NCI-H69 (cell line): ENCODE measurements at places on chromosomes 7 and 10.

- DNase-seq = peak; percentile 59
These were observed 161.0 kb downstream of the RNF216 start for GRCh38 chr7:5620459-5620881.

DNA sequence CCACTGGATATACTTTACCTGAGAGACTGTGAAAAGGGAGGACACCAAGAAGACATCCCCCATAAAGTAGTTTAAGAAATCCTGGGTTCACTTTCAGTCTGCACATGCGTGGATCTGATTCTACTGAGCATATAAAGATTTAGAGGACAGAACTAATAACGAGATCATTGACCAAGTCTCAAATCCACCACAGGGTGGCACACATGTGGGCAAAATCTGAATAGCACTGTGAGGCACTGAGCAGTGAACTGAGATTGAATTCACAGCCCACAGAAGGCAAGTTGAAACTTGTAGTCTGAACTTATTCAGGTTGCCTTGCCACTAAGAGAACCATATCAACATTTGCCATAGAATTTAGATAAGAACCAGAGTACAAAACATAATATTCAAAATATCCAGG, 818.6 kb downstream of the GRID1 start:
- DNase-seq = peak; percentile 82

DNA sequence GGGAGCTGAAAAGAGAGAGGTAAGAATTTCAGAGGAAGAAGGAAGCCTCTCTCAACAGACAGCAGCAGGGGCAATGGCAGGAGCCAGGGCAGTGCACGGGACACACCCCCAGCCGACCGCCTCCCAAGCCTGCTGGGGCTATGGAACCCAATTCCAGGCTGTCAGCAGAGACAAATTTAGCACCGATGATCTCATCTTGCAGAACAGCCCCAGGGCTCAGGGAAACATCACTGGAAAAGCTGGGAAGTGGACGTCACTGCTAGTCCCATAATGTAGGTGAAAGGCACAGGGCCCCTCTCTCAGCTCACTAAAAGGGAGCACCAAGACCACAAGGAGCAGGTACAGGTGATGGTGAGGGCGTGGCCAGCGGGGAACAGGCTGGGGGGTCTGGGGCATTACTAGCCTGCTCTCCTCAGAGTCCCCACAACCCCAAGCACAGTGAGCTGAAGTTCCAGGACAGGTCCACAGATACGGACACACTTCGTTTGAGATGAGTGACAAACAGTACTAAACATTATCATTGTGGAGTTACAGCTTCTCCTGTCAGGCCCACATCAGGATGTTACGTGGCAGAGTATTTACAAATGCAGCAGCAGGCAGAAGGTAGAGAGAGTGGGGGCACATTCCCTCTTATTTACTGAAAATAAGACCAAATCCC, 103.7 kb downstream of the PLXNA4 start:
- DNase-seq = peak; percentile 18

GRCh38 chr7:152974577-152974976, 215.0 kb downstream of the ACTR3B start:
- no peak for DNase-seq

GRCh38 chr7:31023877-31024276, 28.2 kb upstream of the ADCYAP1R1 start:
- no peak for DNase-seq

- DNase-seq = peak; percentile 1
These were observed 96.8 kb upstream of the POM121L12 start for GRCh38 chr7:52938455-52939133.

GRCh38 chr7:39540320-39540719, 25.9 kb upstream of the YAE1 start:
- DNase-seq = peak; percentile 99

DNA sequence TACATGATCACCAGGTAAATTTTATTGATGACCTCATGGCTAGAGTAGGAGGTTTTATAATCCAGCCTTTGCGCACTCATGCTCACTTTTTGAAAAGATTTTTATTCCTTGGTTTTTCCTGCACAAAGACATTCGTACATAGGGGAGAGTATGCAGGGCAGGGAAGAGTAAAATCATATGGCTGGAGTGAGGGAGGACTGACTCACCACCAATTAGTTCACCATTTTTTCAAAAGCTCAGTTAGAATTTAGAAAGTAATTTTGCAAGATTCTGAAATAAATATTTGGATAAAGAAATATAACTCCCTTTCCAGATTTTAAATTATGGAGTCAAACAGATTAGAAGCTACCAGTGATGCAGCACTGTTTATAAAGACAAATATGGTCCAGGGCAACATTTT, 111.9 kb downstream of the SEMA3D start:
- DNase-seq = no peak

GRCh38 chr10:44933451-44934321, 22.5 kb downstream of the TMEM72 start:
- no peak for DNase-seq

GRCh38 chr10:119359025-119359424, 151.7 kb downstream of the GRK5 start:
- DNase-seq = no peak

DNA sequence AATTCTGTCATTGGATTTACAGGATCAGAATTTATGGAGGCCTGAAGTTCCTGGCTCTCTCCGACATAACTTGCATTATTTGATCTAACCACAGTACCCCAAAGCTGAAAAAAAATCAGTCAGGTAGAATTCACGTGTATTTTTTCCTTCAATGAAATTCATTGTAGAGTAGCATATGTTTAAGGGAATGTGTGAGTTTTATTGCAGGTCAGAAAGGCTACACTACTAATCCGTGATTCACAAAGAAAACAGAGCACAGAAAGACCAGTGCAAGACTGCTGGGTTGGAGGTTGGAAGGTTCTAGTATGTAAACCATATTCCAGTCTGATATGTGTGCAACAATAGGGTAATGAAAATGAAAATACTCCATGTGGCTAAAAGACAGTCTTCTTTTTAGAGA, 247.0 kb upstream of the FERD3L start:
- DNase-seq = no peak

DNA sequence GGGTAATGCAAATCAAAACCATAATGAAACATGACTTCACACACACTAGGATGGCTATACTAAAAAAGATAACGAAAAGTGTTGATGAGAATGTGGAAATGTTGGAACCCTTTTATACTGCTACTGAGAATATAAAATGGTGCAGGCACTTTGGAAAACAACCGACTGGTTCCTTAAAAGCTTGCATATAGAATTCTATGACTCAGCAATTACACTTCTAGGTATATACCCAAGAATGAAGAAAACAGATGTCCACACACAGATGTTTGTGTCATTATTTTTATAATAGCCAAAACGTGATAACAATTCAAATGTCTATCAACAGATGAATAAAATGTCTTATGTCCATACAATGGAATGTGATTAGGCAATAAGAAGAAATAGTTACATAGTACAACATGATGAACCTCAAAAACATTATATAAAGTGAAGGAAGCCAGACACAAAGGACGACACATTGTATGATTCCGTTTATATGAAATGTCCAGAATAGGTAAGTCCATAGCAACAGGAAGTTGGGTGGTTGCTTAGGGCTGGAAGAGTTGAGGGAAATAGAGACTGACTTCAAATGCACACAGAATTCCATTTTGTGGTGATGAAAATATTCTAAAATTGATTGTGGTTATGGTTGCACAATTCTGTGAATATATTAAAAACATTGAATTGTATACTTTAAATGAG, 148.3 kb upstream of the PHYHIPL start:
- DNase-seq = no peak

DNA sequence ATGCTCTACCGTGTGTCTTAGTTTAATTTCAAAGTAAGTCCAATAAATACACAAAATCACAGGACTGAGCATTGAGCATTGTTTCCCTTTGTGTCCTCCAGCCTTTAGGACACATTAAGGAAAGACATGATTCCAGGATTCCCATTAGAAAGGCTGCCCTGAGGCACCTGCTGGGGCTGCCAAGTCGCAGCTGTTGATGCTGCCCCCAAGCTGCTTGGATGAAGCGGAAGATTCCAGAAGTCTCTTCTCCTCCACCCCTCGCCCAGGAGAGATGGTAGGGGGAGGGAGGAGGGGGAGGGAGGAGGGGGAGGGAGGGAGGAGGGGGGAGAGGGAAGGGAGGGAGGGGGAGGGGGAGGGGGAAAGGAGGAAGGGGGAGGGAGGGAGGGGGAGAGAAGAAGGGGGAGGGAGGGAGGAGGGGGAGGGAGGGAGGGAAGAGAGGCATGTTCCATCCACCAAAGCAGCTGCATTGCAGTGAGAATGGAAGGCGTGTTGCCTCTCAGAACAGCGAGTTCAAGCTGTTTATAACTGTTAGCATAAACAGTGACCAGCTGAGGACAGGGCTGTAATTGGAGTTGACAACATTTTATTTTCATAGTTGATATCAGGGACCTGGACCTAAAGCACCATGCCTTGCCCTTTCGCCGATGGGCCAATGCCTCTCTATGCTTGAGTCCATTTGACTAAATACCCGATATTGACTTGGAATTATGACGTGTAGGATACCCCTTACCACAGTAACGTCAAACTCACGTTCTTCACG, 67.3 kb downstream of the DIP2C start:
- peak; percentile 46 for DNase-seq

DNA sequence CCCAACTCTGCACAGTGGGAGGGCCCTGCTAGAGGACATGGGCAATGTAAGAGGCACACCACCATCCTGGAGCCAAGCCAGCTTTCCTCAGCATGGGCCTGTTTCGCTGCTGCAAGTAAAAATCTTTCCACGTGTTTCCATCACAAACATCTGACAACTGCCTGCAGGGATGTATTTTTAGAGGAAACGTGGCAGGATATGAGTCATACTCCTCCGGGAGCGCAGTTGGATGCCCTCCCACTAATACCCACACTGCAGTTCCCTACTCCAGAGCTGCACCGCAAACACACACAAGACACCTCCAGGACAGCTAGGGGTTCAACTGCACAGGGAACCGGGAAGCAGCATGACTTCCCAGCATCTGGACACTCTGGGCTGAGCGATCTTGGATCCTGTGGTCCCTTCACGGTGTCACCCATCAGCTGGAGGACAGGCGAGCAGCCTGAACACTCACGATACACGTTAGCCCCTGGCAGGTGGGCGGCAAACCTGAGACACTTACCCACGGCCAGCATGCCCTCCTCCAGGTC, 26.1 kb downstream of the PLAC9 start:
- DNase-seq = peak; percentile 89

GRCh38 chr7:41695661-41696322, 7.1 kb downstream of the INHBA start:
- DNase-seq = no peak

DNA sequence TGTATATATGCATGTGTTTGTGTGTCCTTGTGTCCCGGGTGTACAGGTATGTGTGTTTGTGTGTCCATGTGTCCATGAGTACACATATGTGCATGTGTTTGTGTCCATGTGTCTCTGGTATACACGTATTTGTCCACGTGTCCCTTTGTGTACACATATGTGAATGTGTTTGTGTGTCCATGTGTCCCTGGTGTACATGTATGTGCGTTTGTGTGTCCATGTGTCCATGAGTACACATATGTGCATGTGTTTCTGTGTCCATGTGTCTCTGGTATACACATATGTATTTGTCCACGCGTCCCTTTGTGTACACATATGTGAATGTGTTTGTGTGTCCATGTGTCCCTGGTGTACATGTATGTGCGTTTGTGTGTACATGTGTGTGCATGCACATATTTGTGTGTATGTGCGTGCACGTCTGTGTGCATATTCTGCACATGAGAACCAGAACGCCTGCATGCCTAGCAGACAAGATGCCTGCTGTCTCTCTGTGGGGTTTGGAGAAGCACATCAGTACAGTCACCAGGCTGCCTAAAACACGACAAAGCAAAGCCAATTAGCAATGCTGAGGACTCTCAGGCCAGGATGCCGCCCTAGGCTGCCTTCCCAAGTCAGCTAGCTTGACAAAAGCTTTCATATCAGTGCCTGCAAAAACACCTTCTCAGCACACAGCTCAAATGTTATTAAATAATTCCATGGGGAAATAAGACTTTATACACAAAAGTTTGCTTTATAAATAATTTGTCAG, 327.8 kb downstream of the PTPRN2 start:
- no peak for DNase-seq

- no peak for DNase-seq
These were observed 383.0 kb downstream of the HPSE2 start for GRCh38 chr10:98852686-98853085.

GRCh38 chr10:99760321-99760720, 22.1 kb upstream of the ABCC2 start:
- DNase-seq = no peak

DNA sequence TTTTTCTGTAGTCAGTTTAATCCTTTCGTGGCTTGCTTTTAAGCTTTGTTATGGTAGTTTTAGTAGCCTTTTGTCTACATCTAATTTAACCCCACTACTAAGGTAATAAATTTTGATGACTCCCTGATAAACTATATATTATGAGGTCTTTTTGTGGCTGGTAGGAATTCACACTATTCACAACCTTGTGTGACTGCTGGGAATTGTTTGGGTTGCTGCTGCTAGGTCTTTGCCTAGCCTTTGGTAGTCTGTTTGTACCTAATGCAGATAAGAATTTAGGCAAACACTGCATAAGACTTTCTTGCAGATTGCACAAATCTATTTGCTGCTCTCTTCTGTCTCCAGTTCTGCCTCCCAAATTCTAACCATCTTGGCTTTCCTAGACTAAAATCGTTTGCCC, 58.3 kb downstream of the SHOC2 start:
- no peak for DNase-seq

GRCh38 chr7:50605059-50605458, 39.9 kb upstream of the DDC start:
- DNase-seq = no peak

- no peak for DNase-seq
These were observed 42.6 kb downstream of the SEM1 start for GRCh38 chr7:96667026-96667425.

DNA sequence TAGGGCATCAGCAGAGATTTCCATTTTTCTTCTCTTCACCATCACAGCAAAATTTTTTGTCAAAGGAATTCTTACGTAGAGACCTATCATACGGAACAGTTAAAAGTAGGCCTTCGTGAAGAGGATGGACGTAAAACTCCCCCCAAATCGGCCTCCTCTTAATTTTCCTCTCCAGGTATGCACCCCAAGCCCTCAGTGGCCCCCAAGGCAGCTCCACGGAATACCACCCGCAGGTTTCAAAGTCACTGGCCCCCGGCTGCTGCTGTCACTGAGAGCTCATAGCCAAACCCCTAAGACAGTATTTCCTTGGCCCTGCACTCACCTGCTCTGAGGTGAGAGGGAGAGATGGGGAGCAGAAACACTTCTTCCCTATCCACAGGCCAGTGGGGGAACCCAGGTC, 8.8 kb downstream of the PODXL start:
- no peak for DNase-seq
